ENCODE measurements at places on chromosomes 13 and 19.

GRCh38 chr13:51807041-51807440, 3.1 kb upstream of the DHRS12 start:
- DNase-seq, result no peak

DNA sequence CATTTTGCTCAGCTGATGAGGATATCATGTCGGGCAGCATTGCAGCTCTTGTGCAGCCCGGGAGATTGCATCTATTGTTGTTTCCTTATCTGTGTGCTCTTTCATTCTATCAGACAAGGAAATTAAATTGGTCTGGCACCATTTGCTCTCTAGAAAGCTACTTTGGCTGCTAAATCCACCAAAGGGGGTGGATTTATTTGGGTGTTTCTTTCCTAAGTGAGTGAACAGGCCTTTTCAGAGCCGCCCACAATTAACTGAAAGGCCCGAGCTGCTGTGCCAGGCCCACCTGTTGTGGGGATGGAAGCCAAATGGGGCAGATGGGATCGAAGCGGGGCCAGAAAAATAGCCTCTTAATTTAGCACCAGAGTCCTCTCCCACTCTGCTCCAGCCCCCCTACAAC, 99.4 kb downstream of the DNAJC15 start:
- DNase-seq, result no peak

DNA sequence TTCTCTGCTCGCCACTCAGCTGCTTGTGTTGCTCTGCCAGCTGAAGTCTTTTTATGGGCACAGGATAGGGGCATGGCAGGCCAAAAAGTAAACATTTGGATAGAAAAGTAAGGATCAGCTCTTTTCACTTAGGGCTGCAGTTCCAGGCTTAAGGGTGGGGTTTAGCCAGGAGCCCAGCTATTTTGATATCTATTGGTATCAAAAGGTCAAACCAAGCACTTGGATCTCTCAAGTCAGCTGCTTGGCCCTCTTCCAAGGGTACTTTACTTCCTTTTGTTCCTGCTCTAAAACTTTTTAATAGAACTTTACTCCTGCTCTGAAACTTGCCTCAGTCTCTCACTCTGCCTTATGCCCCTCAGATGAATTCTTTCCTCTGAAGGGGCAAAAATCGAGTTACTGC, 55.7 kb upstream of the ABCC4 start:
- DNase-seq, result no peak

GRCh38 chr19:35805526-35806102, 7.0 kb downstream of the PRODH2 start:
- DNase-seq, result no peak

- no peak for DNase-seq
Observed at GRCh38 chr13:114110091-114110829, 22.2 kb downstream of the RASA3 start.

- no peak for DNase-seq
Observed at GRCh38 chr13:80400164-80400864, 59.4 kb upstream of the SPRY2 start.

DNA sequence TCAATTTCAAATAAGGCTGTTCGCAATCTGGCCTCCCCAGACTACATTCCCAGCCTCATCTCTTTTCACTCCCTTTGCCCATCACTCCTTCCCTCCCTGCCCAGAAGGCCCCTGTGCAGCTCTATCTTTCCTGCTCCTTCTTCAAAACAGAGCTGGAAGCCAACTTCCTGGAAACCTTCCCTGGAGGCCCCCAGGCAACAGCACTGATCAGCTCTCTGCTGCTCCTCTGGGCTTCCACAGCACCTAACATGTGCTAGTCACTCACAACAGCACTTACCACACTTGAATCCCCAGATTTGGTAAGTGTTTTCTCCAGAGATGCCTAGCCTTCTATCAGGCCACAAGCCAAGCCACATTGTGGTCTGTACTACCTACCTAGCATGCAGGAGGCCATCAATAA, 9.5 kb downstream of the SMAD9 start:
- no peak for DNase-seq

- DNase-seq, result peak; percentile 25
Observed at GRCh38 chr19:50205681-50206138, 2.3 kb downstream of the MYH14 start.

DNA sequence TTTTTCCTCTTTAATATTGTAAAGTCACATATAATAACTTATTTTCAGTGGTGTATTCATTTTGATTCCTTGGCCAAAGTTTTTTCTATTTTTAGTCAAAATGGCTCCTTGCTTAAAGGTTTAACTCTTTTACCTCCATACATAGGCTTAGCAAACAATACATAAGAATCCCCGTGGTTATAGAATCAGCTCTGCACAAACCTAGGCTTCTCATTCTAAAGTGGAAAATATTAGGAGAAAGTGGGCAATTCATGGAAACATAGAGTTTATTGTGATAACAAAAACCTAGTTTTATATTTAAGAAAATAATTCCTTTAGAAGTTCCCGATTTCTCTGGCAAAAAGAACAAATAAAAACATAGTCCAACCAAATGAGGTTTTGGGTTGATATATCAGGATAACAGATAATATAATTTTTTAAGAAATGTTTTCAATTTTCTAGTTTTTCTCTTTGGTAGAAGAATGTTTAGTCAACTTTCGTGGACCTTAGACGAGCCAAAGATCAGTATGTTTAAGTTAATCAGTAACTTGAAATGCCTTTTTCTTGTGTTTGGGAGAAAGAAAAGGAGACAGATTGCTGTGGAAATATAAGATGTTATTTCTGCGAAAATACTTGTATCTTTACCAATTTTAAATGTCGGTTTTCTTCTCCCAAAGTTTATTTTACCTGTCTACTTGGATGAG, 93.4 kb upstream of the KLF12 start:
- no peak for DNase-seq

DNA sequence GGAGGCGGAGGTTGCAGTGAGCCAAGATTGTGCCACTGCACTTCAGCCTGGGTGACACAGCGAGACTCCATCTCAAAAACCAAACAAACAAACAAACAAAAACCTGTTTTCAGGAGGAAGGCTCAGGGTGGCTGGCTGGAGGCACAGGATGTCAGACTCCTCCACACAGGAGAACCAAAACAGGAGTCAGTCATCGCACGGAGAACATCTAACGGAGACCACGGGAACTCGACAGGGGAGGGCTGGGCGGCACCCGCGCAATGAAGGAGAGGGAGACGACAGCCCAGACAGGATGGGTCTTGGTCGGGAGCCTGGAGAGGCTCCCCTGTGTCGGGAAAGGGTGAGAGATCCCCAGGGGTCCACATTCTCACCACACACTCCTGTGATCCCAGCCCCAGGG, 20.8 kb upstream of the SLC7A9 start:
- no peak for DNase-seq

DNA sequence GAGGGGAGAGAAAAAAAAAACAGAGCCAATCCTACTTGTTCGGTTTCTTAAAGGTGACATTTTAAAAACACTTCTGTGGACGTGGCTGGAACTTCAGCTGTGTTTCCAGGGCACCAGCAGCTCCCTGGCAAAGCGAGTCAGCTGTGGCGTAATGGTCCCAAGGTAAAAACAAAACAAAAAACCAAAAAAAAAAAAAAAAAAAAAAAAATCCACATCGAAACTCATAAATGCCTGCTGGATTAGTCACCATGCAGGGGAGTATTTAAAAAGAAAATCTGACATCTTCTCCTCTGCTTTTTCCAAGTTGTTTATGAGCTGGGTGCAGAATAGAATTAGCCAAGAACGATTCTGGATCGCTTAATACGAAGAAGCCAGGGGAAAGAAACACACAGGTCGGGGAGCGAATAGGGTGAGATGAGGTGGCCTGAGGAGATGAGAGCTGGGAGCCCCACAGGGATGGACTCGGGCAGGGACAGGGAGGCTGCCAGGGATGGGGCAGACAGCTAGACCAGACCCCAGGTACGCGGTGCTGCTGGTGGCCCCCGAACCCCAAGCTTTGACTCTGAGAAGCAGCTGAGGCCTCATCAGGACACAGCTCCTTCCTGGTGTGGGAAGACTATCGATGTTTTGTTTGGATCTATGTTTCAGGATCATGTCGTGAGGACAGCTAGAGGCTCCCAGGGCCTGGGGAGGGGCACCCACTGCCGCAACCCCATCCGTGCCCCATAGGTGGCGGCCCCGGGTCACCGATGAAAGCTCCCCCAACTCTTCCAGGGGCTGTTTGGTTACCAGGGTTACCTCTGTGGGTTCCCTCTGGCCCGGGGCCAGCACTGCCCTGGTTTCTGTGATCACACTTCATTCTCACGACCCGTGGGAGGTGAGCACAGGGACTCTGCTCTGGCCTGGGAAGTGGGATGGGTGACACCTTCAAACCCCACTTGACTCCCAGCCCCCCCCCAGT, 3.1 kb upstream of the CTXN1 start:
- no peak for DNase-seq

- DNase-seq, result no peak
Observed at GRCh38 chr13:98300956-98301641, 124.0 kb upstream of the RNF113B start.

DNA sequence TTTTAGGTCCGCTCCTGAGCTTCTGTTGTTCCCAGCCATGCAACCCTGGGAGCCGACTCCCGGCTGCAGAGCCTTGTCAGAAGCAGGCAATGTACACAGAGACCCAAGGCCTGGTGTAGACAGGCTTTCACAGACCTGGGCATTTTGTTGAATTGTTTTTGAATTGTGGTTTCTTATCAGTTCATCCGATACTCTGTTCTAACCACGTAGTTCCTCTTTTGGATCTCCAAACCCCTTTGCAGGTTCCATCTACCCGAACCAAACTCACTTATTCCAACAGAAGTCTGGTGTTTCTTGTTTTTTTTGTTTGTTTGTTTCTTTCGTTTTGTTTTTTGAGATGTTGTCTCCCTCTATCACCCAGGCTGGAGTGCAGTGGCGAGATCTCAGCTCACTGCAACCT, 6.3 kb upstream of the NLRP2 start:
- no peak for DNase-seq
